Activated naive CD8-positive, alpha-beta T cell treated with anti-CD3 and anti-CD28 coated beads for 36 hours (primary cell): ENCODE measurements at places on chromosomes 1 and 21. TPM values are rescaled to one million over a fixed set of nuclear protein-coding genes. Genes with fewer than 3 reads are reported as not detected.

Gene FMO3
- total RNA-seq: not detected

Gene ZRANB2
- 116 TPM for total RNA-seq

GRCh38 chr1:63950023-63950422, 176.2 kb downstream of the ROR1 start:
- H3K4me1 ChIP-seq: no peaks in the 10 kb centered on the region
- no peak overlapping the region for H3K27ac ChIP-seq
- H3K4me3 ChIP-seq: no peak overlapping the region
- DNase-seq: no peak
- H3K36me3 ChIP-seq: no peaks in the 10 kb centered on the region
- H3K27me3 ChIP-seq: no peaks in the 10 kb centered on the region

DNA sequence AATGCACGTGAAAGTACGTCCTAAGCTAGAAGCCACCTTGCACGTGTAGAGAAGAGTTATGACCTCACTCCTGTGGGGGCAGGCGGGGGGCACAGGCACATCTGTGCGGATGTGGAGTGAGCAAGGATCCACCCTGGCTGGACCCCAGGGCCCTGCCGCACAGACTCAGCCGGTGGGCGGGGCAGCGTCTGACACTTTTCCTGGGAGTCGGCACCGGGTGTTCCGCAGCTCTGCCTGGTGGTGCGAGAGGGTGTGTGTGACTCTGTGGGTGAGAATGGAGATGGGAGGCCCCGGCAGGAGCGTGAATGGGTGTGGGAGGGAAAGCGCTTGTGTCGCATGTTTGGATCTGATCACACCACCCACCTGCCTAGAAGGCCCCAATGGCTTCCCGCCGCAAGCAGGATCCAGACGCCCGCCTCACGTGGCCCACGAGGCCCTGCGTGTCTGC, 29.5 kb downstream of the RAP1GAP start:
- peaks cover 9% of the 10 kb centered on the region for H3K4me1 ChIP-seq
- no peak overlapping the region for H3K27ac ChIP-seq
- no peaks in the 10 kb centered on the region for H3K36me3 ChIP-seq
- DNase-seq: no peak
- peaks cover 16% of the 10 kb centered on the region for H3K27me3 ChIP-seq
- no peak overlapping the region for H3K4me3 ChIP-seq

DNA sequence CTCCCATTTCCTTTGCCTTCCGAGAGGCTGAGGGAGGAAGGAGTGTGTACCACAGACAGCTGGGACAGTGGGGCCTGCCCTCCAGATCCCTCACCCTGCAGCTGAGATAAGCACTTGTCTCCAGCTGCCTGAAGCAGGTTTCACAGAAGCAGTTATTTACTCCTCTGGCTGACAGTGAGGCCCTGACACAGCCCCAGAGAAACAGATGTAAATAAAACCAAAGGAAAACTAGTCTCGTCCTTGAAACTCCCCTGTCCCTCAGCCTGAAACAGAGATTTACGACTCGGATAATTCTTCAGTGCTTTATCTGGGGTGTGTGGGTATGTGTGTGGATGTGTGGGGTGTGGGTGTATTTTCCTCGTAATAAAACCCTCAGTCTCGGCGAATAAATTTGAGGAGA, 181.1 kb downstream of the IGSF21 start:
- no peak overlapping the region for H3K4me3 ChIP-seq
- H3K27me3 ChIP-seq: peaks cover 30% of the 10 kb centered on the region
- no peaks in the 10 kb centered on the region for H3K4me1 ChIP-seq
- H3K36me3 ChIP-seq: no peaks in the 10 kb centered on the region
- DNase-seq: no peak
